ENCODE measurements at places on chromosomes 7 and 10.
A peak's percentile ranks its signal among the peaks of the same experiment; 100 is the strongest.

GRCh38 chr7:34123316-34123715 is 218.0 kb downstream of the BMPER start:
- no peak for DNase-seq

GRCh38 chr7:73442903-73443500 is 9.4 kb downstream of the FZD9 start:
- no peak for DNase-seq

DNA sequence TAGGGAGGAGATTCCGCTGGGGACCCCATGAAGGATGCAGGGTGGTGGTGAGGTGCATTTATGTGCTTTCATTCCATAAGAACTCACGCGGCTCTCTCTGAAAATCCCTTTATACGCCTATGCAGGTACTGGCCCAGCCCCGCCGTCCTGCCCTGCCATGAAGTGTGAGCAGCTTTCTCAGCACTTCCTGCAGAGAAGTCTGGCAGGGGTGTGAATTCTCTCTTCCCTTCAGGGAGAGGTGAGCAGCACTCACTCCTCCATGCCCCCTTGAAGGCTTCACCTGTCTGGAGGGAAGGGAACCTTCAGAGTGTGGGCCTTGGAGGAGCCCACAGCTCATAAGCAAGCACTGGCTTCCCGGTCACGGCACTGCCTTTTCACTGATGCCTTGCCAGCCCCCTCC is 34.0 kb downstream of the PPP2R2D start:
- DNase-seq, result no peak

DNA sequence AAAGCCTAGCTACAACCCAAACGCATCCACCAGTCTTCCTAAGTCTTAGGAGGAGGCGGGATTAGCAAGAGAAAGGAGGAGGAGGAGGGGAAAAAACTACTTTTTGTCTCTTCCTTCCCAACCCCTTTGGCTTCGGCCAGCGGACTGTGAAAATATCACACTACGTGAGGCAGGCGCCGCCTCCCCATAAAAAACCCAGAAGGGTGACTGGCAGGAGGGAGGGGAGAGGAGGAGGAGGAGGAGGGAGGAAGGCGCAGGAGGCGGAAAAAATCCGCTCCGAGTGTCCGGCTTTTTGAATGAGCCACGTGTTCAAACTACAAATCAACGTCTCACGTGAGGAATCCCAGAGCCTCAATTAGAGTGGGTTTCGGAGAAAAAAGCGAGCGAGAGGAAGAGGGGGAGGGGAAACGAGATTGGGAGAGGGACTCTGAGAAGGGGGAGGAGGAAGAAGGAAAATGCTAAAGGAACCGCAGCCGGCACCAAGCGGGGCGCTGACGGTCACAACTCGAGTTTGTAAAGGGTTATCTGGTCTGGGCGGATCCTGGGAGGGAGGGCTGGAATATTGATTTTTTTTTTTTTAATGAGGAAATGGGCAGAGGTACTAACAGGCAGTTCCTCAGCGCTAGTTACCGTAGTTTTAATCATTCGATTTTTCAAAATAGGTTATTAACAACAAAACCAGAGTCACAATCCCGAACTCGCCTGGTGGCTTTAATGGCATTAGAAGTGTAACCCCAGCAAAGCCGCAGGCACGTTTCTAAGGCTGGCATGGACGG is at the start of gene IGF2BP3:
IGF2BP3 (minus strand) TSS at position 162 of the 776 bp plus-strand sequence. CDS start 381 bp downstream, outside the sequence.
- peak; percentile 23 for DNase-seq

DNA sequence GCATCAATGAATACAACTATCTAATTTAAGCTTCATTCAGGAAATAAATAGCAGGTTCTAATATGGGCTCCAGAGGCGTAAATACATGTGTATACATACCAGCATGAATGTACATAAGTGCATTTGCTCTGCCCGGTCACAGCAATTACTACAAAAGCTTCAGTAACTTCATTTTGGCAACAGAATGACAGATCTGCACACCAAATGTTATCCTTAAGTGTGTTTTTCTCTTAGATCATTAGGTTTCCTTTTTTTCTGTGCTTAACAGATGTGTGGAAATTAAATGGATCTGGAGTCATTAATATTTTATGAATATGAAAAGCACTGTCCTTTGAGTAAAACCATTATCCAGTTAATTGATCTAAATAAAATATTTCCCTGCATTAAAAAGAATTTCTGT is 159.0 kb upstream of the MEOX2 start:
- no peak for DNase-seq

DNA sequence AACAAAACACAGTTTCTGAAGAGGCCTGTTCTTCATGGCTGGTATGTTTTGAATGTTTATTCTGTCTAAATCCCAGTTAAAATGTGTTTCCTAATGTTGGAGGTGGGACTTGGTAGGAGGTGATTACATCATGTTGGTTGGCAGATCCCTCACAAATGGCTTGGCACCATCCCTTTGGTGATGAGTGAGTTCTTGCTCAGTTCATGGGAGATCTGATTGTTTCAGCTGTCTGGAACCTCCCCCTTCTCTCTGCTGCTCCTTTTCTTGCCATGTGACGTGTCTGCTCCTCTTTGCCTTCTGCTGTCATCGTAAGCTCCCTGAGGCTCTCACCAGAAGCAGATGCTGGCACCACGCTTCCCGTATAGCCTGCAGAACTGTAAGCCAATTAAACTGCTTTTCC is 383.6 kb upstream of the TPK1 start:
- DNase-seq, result no peak

DNA sequence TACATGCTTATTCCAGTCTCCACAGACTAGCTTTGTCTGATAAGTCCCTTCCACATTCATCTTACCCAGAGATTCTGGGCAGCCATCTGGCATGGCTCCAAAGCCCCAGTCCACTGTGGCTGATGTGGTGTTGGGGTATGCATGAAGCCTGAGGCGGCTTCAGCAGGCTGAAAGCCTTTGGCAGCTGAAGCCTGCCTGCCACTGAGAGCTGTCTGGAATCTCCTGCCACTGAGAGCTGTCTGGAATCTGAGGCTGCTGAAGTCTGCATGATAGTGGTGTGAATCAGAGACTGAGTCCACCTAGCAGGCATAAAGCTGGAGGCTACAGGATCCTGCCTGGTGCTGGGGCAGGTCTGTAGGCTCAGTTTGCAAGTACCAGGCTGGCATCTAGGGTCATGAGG is 87.1 kb downstream of the DYNC1I1 start:
- no peak for DNase-seq

- no peak for DNase-seq
Measured at GRCh38 chr10:9260690-9261089, 1206.2 kb downstream of the GATA3 start.

- DNase-seq, result no peak
Measured at GRCh38 chr7:112970771-112971170, 115.9 kb downstream of the GPR85 start.

- DNase-seq, result no peak
Measured at GRCh38 chr7:359766-360361, 69.9 kb downstream of the FOXL3 start.

GRCh38 chr10:131972474-131973071 is 9.2 kb downstream of the BNIP3 start:
- peak; percentile 39 for DNase-seq

- DNase-seq, result no peak
Measured at GRCh38 chr7:81410471-81411117, 359.3 kb downstream of the HGF start.

All from activated naive CD4-positive, alpha-beta T cell treated with anti-CD3 and anti-CD28 coated beads, Interleukin-2, amount 50 U/mL, for 16 hours (primary cell).